ENCODE measurements at places on chromosomes 1 and 21.

DNA sequence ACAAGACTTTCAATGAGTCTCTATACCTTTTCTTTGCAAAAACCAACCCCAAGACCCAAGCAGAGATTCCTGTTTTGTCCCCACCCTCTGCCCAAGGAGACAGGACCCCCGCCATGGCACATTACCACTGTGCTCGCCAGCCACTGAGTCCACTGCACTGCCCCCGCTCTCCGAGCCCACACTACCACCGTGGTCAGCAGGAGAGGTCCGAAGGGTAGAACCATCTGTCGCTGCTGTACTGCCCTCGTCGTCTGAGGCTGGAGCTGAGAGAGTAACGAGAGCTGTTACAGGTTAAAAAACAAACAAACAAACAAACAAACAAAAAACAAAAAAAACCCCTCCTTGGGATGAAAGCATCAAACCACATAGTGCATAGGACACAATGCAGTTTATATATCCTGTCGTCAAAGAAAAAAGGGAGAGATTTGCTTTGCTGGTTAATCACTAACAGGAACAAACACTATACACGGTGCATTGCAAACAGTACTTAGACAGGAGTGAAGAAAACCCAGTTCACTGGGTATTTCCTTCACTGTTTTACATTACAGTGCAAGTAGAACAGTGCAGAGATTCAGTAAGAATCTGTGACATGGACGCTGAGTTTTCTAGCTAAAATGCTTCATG, 71.0 kb downstream of the UBR4 start:
- DNase-seq: no peak

DNA sequence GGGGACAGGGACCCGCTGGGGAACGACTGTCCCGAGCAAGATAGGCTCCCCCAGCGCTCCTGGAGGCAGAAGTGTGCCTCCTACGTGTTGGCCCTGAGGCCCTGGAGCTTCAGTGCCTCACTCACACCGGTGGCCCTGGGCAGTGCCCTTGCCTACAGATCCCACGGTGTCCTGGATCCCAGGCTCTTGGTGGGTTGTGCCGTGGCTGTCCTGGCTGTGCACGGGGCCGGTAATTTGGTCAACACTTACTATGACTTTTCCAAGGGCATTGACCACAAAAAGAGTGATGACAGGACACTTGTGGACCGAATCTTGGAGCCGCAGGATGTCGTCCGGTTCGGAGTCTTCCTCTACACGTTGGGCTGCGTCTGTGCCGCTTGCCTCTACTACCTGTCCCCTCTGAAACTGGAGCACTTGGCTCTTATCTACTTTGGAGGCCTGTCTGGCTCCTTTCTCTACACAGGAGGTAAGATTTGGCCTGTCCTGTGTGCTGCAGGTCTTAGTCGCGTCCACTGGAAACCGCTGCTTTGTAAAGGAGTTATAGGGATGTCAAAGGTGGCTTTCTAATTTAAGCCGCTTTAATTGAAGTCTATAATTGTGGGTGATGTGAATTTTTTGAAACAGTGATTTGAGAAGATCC, 717 bp downstream of the UBIAD1 start:
- no peak for DNase-seq

DNA sequence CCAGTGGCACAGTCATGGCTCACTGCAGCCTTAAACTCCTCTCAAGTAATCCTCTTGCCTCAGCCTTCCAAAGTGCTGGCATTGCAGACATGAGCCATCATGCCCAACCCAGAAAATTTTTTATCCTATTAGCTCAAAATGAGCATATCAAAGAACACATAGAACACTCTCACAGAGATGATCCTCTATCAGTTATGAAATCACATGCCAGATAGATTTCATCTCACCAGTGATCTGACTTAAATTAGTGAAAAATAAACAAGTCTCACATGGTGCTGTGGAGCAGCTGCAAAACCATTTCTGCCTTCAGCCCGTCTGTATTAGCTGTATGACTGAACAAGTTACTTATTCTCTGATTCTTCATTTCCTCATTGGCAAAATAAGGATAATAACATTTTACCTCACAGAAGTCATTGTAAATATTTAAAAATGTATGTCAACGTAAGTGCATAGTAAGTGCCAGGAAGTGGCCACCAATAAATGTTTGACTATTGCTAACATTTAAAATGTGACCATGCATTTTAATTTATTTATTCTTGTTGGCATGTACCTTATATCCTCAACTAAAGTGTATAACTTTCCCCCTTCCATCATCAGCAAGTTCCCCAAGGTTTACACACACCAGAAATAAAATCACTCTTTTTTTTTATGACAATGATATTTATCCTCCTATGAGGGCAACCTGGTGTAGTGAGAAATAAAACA, 29.0 kb upstream of the SLC19A2 start:
- no peak for DNase-seq

DNA sequence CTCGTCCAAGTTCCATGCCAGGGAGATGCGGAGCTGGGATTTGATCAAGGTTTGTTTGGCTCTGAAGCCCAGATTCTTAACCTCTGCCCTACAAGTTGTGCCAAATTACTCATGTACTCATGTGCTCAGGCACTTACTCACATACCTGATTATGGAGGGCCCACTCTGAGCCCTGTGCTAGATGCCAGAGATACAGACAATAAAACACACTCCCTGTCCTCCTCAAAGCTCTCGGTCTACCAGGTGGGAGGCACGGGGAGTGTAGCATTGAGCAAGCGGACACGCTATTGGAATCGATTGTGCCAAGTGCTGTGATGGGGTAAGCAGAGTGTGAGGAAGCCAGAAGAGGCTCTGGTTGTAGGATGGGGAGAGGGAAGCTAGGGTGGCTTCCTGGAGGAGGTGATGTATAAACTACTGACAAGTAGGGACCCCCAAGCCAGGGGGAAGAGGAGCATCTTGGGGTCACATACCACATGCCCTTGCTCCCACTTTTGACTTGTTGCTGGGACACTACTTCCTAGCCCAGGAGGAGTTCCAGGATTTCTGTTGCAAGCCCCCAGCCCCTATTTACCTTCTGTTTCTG, 49.8 kb upstream of the IFNLR1 start:
- no peak for DNase-seq

DNA sequence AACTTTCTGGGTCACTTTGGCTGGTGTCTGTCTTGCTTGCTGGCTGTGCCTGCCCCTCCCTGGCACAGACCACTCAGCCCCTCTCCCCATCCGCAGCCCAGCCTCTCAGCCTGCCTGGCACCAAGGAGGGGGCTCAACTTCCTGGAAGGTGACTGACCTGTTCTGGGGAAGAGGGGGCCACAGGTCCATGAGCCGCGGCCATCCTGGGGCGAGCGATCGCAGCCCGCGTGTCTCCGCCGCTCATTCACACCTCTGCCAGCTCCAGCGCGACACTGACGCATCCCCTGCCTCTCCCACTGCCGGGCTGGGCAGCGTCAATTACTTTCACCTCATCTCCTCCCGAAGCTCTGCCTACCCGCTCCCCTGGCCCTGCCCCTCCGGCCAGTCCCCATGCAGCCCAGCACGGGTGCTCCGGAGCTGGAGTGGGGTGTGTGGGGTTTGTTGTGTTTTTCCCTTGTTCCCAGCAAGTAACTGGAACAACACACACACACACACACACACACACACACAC, 14.3 kb downstream of the SLC6A9 start:
- peak; percentile 8 for DNase-seq

DNA sequence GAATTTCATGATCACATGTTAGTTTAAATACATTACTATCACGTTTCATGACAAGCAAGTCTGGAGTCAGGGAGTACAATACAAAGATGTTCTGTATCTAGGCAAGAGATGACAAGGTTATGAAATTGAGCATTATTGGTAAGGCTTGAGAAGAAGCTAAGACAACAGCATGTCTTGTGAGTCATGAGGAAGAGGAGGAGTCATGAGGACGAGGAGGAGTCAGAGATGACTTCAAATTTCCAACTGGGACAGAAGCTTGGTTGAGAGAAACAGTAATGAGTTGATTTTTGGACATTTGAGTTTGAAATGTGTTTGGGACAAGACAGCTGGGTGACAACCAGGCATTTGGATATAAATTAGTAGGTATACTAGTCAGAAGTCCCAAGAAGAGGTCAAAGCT, 4.3 kb upstream of the UBE2U start:
- DNase-seq: no peak
